ENCODE measurements at places on chromosomes 5 and 9. TPM values are rescaled to one million over a fixed set of nuclear protein-coding genes. Genes with fewer than 3 reads are reported as not detected.

Gene DNAH5
- 0.13 TPM for total RNA-seq

Gene LRRC26
- not detected for total RNA-seq

Gene IFNK
- total RNA-seq = not detected

Gene GLDC
- 3.4 TPM for total RNA-seq

Gene SEC61B
- total RNA-seq = 87.7 TPM

Gene OR2K2
- total RNA-seq = not detected

Gene RPL37
- total RNA-seq = 1,577 TPM

Gene UGT3A1
- total RNA-seq = not detected

Gene TAF11L5
- not detected for total RNA-seq

Gene HSDL2
- 17.3 TPM for total RNA-seq

Gene NEK6
- total RNA-seq = 23.0 TPM

Gene ADGRD2
- total RNA-seq = not detected

Gene C8G
- total RNA-seq = 0.77 TPM

Gene STC2
- total RNA-seq = 11.4 TPM

Gene SLC4A9
- not detected for total RNA-seq

Gene TEX48
- total RNA-seq = not detected

Gene CBY3
- total RNA-seq = not detected

Gene C5orf58
- total RNA-seq = not detected

Gene SLC27A6
- total RNA-seq = not detected

Gene CMBL
- 3.7 TPM for total RNA-seq

Gene AGXT2
- not detected for total RNA-seq

Gene ALDH1B1
- total RNA-seq = 11.5 TPM

Gene SPINK7
- not detected for total RNA-seq

Gene SNX30
- 5.9 TPM for total RNA-seq
